Activated CD8-positive, alpha-beta memory T cell treated with anti-CD3 and anti-CD28 coated beads for 4 hours (primary cell): ENCODE measurements at places on chromosomes 4 and X.
A peak's percentile ranks its signal among the peaks of the same experiment; 100 is the strongest.

GRCh38 chr4:6470502-6471306, 1.7 kb downstream of the PPP2R2C start:
- DNase-seq = no peak

DNA sequence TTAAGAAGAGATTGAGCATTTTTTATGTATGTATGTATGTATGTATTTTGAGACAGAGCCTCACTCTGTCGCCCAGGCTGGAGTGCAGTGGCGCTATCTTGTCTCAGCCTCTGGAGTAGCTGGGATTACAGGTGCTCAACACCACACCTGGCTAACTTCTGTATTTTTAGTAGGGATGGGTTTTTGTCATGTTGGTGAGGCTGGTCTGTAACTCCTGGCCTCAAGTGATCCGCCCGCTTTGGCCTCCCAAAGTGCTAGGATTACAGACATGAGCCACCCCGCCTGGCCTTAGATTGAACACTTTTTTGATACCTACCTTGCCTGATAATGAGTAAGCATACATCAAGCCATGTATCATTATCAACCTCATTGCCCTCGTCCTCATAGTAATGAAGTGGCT, 2.7 kb downstream of the N4BP2 start:
- DNase-seq = no peak

GRCh38 chrX:152926279-152926678, 28.4 kb downstream of the ZNF185 start:
- DNase-seq = peak; percentile 25

GRCh38 chr4:94442251-94442650, 9.5 kb upstream of the PDLIM5 start:
- no peak for DNase-seq

DNA sequence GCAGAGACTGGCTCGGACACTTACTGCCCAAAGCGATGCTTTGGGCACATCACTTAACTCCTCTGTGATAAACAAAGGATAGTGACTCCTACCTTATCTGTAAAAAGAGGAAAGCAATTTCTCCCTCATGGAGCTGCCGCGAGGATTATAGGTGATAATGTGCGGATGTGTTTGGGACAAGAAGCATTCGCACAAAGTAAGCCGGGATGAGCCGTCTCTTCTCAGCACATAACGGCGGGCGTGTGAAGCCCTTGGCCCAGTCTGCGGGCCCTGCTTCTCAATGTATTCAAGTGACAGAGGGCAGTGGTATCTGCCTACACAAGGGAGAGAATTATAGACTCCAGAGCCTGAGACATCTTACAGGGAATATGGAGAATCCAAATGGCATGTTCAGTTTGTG, 550.3 kb upstream of the CPEB2 start:
- DNase-seq = no peak

DNA sequence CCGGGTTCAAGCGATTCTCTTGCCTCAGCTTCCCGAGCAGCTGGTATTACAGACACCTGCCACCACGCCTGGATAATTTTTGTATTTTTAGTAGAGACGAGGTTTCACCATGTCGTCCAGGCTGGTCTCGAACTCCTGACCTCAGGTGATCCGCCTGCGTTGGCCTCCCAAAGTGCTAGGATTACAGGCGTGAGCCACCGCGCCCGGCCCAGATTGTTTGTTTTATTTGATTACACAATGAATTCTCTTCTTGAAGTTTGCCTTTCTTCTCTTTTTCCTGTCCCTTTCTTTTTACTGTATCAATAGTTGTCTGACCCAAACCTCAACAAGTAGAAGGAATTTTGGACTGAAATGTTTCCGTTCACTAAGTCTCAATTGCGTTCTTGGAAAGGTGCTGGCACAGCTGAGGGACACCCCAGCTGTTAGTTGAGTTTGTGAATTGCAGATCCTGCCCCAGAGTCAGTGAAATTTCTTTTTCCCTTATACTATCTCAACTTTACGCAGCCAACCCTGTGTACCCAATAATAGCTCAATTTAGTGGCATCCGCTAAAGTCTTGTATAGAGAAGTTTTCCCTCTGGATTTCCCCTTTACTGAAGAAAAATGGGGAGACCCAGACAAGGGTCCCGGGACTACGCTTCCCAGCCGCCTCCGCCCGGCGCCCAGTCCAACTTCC, 639 bp upstream of the MTM1 start:
- no peak for DNase-seq

GRCh38 chrX:80246271-80246670, 174.0 kb upstream of the TENT5D start:
- DNase-seq = no peak

DNA sequence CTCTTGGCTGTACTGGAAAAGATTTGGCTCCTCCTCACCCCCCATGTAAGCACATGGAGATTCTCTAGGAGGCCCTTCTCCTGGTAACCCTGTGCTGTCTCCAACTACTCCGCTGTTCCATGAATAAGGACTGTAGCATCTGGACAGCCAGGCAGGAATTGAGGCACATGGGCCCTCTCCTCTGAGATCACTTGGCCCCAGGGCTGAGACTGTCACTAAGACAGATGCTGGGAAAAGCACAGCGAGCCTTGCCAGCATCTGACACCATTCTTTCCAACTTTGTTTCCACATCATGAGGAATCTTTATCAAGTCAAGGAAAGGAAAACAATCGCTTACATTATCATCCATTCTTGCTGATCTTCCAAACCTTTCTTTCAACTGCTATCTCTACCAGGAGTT, 222.6 kb upstream of the INTU start:
- DNase-seq = no peak

- no peak for DNase-seq
Observed at GRCh38 chr4:55927803-55928437, 20.8 kb upstream of the CEP135 start.

- DNase-seq = no peak
Observed at GRCh38 chr4:8849266-8850073, 22.2 kb downstream of the HMX1 start.

DNA sequence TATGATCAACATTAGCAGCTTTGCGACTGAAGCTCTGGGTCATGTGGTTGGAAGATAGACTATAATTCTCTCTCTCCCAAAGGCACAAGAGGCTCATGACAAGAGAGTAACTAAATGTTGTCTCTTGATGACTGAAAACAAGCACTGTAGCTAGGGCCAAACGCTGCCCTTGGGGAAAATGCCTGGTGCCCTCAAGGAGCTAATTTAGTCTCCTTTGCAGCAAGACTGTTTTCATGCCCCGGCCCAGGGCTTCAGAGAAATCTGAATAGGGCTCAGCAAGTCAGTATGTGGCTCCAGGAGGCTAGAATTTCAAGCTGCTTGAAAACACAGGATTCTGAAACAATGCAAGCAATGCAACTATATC, 411.9 kb downstream of the GPAT3 start:
- DNase-seq = no peak

GRCh38 chr4:24965627-24966026, 52.8 kb upstream of the CCDC149 start:
- DNase-seq = no peak

DNA sequence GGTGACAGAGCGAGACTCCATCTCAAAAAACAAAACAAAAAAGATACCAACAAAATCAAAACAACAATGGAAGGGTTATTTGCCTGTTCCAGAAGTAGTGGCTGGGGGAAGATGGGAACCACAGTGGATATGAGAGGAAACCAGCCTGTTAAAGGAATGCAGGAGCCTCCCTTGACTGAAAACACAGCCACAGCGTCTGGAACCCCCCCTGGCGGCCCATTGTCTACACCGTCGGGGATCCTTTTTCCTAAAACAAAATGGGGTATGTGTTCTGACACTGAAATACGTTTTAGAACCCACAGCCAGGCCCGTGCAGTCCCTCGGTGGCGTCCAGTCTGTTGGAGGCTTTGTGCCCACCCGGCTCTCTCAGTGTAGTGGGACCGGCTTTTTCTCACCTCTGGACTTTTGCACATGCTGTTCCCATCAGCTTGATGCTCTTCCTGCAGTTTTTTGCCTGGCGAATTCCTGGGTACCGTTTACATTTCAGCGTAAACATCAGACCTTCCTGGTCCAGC, 19.6 kb downstream of the PIGG start:
- DNase-seq = no peak

DNA sequence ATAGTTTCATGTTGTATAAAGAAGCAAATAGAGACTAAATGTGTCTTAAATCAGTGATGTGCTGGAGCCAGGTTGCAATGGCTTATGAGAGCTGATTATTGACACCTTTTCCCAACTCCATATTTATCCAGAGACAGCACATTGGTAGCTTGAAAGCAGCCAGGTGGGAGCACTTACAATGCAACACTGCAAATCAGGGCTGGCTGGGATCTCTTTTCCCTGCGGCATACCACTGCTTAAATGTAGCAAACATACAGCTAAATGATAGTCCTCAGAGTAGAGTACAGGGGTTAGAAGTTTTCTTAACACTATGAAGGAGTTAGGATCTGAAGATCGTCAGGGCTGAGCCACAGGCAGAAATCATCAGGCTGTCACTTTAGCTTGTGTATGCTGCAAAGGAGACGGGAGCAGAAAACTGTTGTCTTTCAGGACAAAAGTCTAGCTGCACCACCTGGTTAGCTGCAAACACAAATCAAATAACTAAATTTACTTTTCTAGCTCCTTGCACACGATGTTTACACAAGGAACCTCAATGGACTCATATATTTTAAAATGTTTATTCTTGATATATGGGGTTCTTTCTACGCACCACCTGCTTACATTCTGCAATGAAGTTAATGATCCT, 527.3 kb downstream of the TLL1 start:
- DNase-seq = no peak
